ENCODE measurements at places on chromosomes 7 and 10.

DNA sequence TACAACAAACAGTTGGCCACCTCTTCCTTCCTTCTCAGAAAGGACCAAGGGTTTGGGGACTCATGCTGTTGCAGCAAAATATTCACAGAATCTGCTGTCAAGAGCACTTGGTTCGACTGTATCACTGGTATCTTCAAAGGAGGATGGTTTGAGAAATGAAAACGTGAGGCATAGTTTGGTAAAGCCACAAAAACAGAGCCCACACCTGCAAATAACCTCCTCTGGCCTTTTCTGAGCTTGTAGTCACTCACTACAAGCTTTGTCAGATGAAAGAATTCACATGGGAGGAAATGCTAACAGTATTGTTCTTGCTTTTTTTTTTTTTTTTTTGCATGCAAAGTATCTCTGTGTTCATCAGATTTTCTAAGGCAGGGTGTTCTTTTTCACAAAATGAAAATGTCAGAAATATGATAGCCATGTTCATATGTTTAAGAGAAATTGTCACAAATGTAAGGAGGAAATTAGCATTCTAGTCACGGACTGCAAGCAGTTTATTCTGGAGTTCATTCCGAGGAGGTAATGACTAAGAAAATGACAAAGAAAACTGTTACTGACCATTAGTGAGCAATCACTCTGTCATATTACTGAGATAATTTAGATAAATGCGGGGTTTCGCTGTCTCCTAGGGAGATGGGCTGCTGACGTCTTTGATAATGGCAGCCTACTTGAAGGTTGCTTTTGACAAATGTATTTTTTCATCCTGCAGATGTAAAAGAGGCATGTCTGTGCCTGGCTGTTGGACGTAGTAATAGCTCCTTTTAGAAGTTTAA lies 117.8 kb upstream of the MYO3A start:
- no peak for DNase-seq

DNA sequence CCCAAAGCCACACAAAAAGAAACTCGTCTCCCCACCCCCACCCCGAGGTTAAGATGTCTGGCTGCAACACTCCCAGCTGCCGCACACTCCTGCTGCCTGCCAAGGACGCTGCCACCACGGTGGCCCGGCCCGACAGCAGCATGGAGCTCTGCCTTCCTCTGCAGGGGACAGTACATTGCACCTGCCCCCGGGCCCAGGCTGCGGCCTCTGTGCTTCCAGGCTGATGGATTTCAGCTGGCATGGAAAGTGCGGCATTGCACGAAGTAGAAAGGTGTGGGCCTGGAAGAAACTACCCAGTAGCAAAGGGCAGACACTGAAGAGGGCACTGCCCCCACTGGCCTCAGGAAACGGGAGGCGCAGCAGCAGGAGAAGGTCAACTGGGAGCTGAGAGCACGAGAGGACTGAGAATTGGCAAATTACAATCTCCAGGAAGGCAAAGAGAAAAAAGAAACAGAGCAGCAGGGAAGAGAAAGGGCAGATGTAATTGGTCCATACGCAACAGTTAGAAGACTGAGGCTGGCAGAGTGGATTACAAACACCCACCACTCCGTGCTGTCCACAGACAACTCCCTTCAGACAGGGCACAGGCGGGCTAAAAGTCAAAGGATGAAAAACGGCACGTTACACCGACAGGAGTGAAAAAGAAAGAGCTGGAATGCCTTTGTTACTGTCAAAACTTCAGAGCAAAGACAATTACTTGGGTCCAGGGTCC lies 117.1 kb upstream of the DIP2C start:
- no peak for DNase-seq

DNA sequence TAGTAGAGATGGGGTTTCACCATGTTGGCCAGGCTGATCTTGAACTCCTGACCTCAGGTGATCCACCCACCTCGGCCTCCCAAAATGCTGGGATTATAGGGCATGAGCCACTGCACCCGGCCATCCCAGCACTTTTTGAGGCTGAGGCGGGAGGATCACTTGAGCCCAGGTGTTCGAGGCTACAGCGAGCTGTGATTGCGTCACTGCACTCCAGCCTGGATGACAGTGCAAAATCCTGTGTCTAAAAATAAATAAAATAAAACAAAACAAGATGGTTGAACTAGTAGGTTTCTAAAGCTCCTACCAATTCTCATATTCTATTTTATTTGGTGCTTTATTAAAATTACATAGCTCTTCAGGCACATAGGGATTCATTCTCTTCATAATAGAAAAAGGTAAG lies 890.3 kb upstream of the AUTS2 start:
- DNase-seq, result no peak

DNA sequence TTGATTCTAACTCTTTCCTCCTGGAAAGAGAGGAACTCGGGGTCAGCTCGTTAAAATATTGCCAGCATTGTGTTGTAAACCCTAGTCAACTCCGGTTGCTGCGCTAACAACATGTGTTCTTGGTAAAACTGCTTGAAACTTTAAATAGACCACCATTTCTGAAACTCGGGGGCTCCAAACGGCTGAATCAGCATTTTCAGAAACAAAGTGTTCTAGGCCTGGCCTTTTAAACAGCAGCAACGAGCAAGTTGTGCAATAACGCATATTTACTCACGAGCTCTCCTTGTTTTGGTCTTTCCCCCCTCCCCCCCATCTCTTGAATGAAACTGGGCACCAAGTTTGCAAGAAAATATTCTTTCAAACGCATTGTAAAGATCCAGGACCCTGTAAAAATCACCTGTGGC lies 9.2 kb upstream of the GRB10 start:
- DNase-seq, result no peak

GRCh38 chr7:41038211-41038610 lies 664.7 kb downstream of the INHBA start:
- no peak for DNase-seq

DNA sequence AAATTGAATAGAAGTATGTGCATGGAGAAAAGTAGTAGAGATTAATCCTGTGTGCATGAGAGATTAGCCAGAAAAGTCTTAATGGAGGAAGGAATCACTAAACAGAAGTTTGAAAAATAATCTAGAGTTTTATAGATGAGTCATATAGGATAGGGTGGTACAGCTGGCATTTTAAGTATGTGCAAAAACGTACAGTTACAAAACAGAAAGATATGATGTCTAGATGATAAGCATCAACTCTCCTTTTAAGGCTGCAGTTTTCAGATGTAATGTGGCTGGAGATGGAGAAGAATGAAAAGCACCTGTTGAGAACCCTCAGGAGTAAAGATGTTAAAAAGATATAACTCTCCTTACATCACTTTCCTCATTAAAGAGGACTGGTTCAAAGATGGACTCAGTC lies 271.3 kb downstream of the STK31 start:
- no peak for DNase-seq

- DNase-seq, result no peak
These were observed 659.5 kb upstream of the NRG3 start for GRCh38 chr10:81215498-81215897.

DNA sequence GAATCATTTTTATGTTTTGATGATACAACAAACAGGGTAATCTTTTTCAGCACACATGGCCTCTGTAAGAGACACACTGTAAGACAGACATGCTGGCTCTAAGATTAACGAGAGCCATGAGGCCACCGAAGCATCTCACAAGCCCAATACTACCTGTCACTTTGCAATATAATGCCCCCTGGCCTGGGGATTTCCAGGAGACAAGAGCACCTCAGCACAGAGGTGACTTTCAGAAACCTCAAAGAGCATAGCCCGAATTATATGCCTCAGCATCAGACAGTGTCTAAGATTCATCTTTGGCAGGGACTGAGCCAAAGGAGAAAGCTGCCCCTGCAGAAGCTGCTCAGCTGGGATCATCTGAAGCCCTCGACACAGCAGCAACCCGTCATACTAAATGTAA lies 44.2 kb upstream of the TMEM213 start:
- no peak for DNase-seq

GRCh38 chr10:118663176-118663575 lies 67.7 kb upstream of the PRLHR start:
- no peak for DNase-seq

DNA sequence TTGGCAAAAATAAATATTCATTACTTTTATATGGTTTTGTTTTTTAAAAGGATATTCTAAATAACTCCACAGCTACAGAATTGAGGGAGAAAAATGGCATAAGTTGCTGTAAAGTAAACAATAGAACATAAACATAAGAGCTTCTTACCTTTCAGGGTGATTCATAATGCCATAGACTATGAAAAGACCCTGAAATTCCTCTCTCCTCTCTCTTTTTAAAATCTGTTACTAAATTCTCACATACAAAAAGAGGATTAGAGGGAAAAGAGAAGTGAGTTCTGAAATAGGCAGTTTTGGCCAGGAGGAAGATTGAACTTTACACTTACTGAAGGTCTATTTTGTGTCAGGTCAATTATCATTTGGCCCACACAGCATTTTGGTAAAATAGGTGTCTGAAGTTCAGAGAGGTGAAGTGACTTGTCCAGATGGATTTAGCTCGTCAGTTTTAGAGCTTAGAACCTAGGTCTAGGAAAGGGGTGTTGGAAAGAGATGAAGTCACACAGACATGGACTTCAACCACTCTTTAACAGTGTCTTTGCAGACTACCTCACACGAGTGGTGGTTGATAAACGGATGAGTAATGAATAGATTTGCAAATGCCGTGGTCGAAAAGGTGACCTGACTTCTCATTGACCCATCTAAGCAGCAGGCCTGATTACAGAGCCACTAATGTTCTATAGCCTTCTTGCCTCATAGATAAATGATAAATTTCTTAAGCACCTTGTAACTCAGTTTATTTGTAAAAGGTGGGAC lies 190.6 kb upstream of the CCDC6 start:
- DNase-seq, result no peak

- DNase-seq, result peak; percentile 44
These were observed at the start of gene EBF3 for GRCh38 chr10:129963641-129964501. TSS of gene EBF3 (minus strand) at chr10:129964274. CDS start at chr10:129963768, 506 bp downstream.

DNA sequence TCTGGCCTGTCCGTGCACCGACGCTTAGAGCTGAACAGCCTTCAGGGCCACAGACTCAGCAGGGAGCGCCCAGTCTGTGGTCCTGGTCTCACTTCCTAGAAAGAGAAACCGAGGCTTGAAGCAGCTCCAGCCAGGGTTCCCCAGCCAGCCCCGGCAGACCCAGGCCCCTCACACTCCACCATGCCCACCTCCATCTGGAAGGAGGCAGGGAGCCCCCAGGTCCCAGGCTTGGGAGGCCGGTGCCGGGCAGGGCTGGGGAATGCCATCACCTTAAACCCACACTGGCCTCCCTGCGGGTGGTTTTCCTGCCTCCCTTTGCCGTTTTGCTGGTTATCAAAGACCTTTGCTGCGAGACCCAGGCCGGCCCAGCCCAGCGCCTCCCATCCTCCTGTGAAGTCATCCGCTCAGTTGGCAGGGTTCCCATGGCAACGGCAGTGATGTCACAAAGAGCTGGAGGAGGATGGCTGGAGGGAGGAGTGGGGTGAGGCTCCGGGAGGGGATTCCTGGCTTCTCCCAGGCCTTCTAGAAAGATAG lies 24.0 kb downstream of the ELFN1 start:
- no peak for DNase-seq

GRCh38 chr7:128699895-128700294 lies 27.8 kb downstream of the GARIN1A start:
- no peak for DNase-seq

- DNase-seq, result no peak
These were observed 36.5 kb downstream of the COL1A2 start for GRCh38 chr7:94431176-94431575.

DNA sequence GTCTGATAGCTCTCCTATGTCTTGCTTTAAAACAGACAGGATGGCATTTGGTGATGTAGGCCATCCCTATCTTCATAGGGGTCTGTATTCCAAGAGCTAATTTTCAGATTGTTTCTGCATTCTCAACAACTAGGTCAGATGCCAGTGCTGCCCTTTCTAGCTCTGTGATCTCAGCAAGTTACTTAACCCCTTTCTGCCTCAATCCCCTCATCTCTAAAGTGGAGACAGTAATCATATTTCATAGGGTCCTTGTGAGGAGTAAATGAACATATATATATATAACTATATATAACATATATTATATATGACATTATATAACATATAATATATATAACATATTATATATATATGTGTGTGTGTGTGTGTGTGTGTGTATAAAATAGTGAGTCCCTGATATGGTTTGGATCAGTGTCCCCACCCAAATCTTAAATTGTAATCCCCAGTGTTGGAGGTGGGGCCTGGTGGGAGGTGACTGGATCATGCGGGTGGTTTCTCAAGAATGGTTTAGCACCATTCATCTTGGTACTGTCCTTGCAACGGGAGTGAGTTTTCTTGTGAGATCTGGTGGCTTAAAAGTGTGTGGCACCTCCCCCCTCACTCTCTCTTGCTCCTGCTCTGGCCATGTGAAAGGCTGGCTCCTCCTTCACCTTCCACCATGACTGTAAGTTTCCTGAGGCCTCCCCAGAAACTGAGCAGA lies 45.2 kb downstream of the HIPK2 start:
- DNase-seq, result no peak

Measured in transverse colon (tissue), 4 donors.